ENCODE measurements at places on chromosomes 12 and 14.
A peak's percentile ranks its signal among the peaks of the same experiment; 100 is the strongest.

DNA sequence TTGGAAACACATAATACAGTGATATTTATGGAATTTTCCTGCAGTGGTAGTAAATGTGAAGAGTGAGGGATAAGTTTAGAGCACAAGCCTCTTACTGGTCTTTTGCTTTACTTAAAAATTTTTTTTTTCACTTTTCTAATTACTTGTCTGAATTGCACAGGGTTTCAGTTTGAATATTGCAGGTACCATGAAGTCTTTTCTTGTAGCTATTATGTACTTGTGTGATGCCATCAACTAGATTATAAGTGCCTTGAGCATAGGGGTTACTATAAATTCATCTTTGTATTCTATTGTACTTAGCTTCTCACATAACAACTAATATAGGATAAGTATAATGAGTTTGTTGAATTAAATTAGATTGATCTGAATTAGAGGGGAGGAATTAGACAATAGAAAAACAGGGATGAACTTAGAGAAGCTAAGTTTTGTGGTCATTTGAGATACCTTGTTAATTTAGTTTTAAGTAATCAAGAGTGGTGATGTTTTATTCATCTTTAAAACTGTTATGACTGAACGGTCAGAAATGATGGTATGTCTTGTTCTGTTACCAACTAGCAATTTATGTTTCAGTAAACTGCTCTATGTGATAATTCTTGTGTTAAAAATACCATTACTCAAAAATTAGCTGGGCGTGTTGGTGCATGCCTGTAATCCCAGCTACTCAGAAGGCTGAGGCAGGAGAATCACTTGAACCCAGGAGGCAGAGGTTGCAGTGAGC lies 42.1 kb downstream of the CCDC91 start:
- DNase-seq = no peak

DNA sequence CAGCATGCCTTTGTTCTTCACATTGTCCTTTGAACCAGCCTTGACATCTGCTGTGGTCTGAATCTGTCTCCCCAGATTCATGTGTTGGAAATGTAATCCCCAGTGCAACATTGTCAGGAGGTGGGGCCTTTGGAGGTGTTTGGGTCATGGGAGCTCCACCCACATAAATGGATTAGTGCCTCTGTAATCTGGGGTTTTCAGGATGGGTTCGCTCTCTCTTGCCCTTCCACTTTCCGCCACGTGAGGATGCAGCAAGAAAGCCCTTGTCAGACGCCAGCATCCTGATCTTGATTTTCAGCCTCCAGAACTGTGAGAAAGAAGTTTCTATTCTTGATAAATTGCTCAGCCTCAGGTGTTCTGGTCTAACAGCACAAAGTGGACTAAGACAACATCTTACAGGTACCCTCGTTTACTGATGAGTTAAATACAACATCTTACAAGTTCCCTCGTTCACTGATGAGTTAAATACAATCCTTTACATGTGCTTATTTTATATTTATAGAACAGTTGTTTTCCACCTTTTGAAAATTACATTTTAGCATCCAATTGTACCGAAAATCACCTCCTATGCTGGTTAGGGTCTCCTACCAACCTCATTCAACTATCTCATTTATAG lies 54.4 kb upstream of the RIMBP2 start:
- no peak for DNase-seq

DNA sequence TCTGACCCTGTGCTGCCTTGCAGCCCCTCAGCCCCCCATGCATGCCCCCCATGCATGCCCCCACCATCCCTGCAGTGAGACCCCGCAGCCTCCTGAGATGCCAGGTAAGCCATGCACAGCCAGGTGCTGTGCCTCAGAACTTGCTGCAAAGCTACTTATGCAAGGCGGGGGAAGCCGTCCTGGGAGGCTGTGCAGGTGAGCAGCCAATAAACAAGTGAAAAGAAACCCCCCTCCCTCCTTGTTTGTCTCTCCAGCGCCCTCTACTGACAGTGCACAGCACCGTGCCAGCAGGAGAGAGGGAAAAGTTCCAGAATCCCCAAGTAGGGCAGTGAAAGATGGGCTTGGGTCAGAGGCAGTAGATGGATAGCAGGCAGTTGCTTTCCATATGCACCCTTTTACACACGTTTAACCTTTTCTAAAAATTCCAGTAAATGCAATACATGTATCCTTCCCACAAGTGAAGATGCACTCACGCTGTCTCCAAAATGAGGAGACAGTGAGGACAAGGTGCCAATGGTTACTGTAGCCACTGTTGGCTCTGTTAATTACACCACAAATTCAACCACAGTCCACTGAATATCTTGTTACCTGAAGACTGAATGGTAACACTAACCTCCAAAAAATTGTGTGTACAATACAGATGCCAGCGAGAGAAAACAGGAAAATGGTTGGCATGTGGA lies 18.0 kb downstream of the TNFAIP2 start:
- peak; percentile 15 for DNase-seq

DNA sequence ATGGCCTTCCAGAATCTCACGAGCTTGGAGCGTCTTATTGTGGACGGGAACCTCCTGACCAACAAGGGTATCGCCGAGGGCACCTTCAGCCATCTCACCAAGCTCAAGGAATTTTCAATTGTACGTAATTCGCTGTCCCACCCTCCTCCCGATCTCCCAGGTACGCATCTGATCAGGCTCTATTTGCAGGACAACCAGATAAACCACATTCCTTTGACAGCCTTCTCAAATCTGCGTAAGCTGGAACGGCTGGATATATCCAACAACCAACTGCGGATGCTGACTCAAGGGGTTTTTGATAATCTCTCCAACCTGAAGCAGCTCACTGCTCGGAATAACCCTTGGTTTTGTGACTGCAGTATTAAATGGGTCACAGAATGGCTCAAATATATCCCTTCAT lies 92.2 kb downstream of the FLRT2 start:
- no peak for DNase-seq

DNA sequence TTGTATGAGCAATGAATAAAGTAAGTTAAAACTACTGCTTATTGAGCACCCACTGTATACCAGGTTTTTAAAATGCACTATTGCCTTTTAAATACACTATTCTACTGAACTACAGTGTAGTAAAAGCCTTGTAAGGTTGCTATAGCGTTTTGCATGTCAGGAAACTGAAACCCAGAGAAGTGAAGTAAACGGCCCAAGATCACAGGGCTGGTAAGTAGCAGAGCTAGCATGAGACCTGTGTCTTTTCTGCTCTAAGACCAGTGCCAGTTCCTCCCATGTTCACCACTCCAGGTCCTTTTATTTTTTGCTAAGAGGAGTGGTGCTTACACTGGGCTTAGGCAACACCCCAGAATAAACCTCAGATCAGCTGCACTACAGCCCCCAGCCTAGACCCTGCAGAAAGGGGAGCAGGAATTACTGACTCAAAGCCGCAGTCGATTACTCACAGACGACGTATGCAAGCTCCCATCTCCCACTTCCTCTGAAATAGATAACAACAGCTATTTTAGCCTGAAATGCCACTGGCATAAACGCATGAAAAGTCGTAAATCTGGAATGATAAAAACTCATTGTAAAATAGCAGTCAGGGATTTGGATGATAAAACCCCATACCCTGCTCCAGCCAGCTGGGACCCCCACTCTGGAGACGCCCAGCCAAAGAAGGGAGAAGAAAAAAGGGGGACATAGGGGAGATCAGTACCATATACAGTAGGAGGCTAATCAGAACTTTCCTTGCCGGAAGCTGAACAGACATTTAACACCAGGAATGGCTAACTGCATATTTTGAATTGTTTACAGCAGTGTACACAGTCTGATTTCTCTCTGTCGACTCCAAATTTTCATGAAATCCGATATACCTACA lies 108.3 kb downstream of the NUAK1 start:
- no peak for DNase-seq

DNA sequence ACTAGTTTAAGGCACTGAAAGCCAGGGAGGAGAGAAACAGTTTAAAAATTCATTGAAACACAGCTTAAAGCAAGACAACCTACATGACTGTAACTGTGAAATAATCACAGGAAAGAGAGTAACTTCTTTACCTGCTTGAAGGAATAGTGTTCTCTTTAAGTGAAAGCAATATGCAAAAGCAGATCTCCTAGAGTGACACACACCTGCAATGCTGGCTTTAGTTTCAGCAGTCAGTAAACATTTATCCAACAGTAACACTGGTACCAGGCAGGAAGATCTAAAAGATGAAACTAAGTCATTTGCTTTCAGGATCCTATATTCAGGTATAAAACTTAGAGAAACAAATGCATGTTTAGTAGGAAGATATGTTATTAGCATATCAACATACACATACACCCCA lies 85.3 kb upstream of the PPM1H start:
- no peak for DNase-seq

DNA sequence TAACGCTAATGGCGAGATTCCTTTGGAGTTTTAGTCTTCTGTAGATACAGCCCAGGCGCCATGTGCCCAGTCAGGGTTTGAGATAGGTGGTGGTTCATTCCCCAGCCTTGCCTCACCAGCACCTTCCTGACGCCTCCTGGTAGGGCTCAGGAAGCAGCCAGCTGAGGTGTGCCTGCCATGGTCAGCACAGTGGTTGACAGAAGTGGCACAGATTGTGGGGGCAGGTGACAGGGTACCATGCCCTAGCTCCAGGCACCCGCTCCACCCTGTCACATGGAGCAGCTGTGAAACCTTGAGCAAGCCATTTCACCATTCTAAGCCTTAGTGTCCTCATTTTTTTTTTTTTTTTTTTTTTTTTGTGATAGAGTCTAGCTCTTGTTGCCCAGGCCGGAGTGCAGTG lies 45.6 kb downstream of the EVL start:
- no peak for DNase-seq

DNA sequence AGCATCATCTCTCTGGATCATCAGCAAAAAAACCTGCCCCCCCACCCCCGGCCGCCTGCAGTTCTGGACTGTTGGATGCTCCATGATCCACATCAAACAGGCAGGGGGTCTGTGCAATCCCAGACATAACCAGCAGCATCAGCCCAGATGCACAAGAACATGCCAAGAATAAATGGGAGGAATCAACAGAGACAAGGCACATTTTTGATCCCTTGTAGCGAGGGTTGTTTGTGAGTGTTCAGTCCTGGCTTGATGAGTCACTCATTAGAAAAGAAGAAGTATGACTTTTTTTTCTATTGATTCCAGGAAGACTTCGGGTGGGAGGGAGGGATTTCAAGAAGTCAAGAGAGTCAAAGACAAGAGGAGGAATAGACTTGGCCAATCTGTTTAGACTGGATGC lies 244.2 kb downstream of the KSR2 start:
- no peak for DNase-seq

- no peak for DNase-seq
Measured at GRCh38 chr12:13177373-13177772, 19.2 kb upstream of the EMP1 start.

GRCh38 chr12:109020146-109020795 lies 597 bp downstream of the SVOP start:
- DNase-seq = no peak

- no peak for DNase-seq
Measured at GRCh38 chr14:66224492-66225178, 261.5 kb upstream of the CCDC196 start.

DNA sequence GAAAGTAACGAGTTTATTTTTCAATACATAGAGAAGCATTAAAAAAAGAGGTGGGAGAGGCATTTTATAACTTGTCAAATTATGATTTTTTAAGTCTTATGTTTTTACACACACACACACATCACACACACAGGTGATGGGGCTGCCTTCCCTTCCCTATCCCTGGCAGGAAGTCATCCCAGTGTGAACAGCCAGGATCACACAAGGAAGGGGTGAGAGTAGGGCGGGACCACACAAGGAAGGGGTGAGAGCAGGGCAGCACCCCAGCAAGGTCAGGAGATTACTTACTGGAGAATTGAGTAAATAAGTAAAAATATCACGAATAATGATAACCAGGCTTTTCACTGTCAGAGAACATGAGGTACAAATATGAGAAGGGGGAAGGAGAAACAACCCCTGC lies 372.6 kb downstream of the SEC23A start:
- no peak for DNase-seq

- DNase-seq = no peak
Measured at GRCh38 chr12:48969160-48969771, 2.3 kb downstream of the WNT10B start.

DNA sequence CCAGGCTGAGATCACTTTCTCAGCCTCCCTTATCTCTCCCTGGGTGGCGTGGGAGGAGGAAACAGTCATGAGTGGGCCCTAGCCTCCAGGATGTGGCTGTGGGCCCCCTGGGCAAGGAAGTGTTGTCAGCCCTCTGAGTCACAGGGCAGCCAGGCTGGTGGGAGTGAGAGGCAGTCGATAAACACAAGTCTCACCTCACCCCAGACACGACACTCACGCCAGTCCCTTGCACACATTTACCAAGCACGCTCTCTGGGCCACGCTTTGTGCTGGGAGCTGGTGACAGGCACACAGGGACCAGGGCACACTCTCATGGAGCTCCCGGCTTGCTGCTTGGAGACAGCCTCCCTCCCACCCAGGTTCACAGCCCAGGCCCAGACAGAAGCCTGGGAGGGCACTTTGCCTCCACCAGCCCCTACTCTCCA lies 1.9 kb upstream of the KRT79 start:
- DNase-seq = peak; percentile 17

DNA sequence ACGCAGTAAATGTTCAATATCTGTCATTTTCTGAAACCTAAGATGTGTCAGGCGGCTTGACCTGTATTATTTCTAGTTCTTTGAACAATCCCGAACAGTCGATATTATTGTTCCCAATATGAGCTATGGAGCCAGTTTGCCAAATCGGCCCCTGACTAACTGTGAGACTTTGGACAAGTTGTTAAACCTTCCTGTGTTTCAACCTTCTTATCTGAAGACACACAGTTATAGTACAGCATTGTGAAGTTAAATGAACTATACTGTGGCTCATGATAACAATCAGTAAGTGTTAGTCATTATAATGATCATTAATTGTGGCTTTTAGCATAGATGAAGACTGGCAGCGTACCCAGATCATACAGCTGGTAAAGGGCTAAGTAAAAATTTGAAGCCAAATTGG lies 23.4 kb downstream of the DDX47 start:
- DNase-seq = no peak

DNA sequence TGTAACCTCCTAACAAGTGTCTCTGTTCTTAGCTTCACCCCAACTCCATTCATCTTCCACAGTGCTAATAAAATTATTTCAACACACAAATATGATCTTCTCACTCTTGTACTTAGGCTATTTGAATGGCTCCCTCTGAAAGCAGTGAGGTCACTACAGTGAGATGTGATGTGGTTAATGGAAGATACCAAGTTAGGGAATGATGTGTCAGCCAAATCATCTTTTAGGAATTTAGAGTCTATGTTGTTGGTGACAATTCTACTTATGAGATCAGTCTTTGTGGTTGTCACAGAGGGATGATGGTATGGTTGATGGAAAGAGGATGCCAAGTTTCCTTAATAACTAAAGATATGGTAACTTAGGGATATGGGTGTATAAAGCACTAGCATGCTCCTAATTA lies 57.6 kb downstream of the POLR3B start:
- DNase-seq = no peak
